Daoy (cell line): ENCODE measurements at places on chromosomes 4 and X. TPM values are rescaled to one million over a fixed set of nuclear protein-coding genes. Genes with fewer than 3 reads are reported as not detected.

The CT45A10 gene
- total RNA-seq = 0.51 and 1.8 TPM in 2 replicates

The ART3 gene
- not detected in 2 replicates for total RNA-seq

The VCX2 gene
- total RNA-seq = not detected in 2 replicates

The MEPE gene
- not detected in 2 replicates for total RNA-seq

The SRPK3 gene
- 0.11 and 0.54 TPM in 2 replicates for total RNA-seq

The FTSJ1 gene
- 78.5 and 99.4 TPM in 2 replicates for total RNA-seq

The NAP1L5 gene
- total RNA-seq = 2.4 and 4.7 TPM in 2 replicates

The CNGA2 gene
- total RNA-seq = not detected in 2 replicates

The F9 gene
- total RNA-seq = not detected in 2 replicates

The H2BW2 gene
- not detected in 2 replicates for total RNA-seq

The PCDH7 gene
- total RNA-seq = 0.40 and 0.45 TPM in 2 replicates

The RGN gene
- not detected in 2 replicates for total RNA-seq

The ASB9 gene
- 4.5 and 4.8 TPM in 2 replicates for total RNA-seq

The USP26 gene
- not detected in 2 replicates for total RNA-seq

The DCLK2 gene
- 9.7 and 13.5 TPM in 2 replicates for total RNA-seq

The CYTL1 gene
- total RNA-seq = 15.8 and 22.1 TPM in 2 replicates

The SPARCL1 gene
- not detected in 2 replicates for total RNA-seq

The BEND4 gene
- 3.9 and 5.5 TPM in 2 replicates for total RNA-seq

The RTL3 gene
- total RNA-seq = 0.21 TPM in 1 of 2 replicates, not detected in the other

The TMSB4X gene
- 2,195 and 2,514 TPM in 2 replicates for total RNA-seq

The CPZ gene
- 0.80 and 0.83 TPM in 2 replicates for total RNA-seq

The STK32B gene
- total RNA-seq = 14.7 and 17.4 TPM in 2 replicates

The TEX28 gene
- total RNA-seq = not detected in 2 replicates

The BCLAF3 gene
- total RNA-seq = 2.1 and 10.3 TPM in 2 replicates

The ZNF711 gene
- total RNA-seq = 6.3 and 7.5 TPM in 2 replicates

The DAPP1 gene
- total RNA-seq = 0.03 and 0.17 TPM in 2 replicates

The RHOXF1 gene
- total RNA-seq = not detected in 2 replicates

The NWD2 gene
- total RNA-seq = not detected in 2 replicates

The SNX12 gene
- 38.5 and 46.1 TPM in 2 replicates for total RNA-seq

The DCAF12L1 gene
- not detected in 2 replicates for total RNA-seq

The AMOT gene
- 0.80 TPM in 2 replicates for total RNA-seq

The MAML3 gene
- total RNA-seq = 2.1 and 2.7 TPM in 2 replicates

The RAB33B gene
- total RNA-seq = 3.8 and 5.0 TPM in 2 replicates

The PHKA1 gene
- total RNA-seq = 6.4 and 9.5 TPM in 2 replicates

The NOX1 gene
- total RNA-seq = not detected in 2 replicates

The FMR1NB gene
- total RNA-seq = 59.5 and 68.2 TPM in 2 replicates

The OTC gene
- not detected in 2 replicates for total RNA-seq

The DCHS2 gene
- total RNA-seq = 0.15 and 0.40 TPM in 2 replicates
